Heart right ventricle (tissue), 16 donors: ENCODE measurements at places on chromosomes 5 and 9. TPM values are rescaled to one million over a fixed set of nuclear protein-coding genes. Genes with fewer than 3 reads are reported as not detected.

DNA sequence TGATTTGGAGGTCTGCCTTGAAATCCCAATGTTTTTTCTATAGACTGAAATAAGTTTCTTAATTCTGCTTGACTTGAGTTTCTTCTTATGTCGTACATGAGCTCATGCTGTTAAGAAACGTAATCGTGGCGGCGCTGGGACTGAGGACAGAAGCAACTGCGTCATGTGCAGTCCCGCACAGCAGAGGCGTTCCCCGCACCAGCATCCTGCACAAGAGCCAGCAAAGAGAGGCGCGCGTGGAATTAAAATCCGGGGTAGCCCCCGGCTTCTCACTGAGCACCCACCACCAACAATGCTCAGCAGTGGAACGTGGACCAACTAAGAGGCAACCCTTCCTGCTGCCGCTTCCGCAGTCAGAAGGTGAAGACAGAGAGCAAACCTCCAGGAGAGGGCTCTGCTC is 496.2 kb upstream of the ADAMTS16 start:
- no peak for DNase-seq

DNA sequence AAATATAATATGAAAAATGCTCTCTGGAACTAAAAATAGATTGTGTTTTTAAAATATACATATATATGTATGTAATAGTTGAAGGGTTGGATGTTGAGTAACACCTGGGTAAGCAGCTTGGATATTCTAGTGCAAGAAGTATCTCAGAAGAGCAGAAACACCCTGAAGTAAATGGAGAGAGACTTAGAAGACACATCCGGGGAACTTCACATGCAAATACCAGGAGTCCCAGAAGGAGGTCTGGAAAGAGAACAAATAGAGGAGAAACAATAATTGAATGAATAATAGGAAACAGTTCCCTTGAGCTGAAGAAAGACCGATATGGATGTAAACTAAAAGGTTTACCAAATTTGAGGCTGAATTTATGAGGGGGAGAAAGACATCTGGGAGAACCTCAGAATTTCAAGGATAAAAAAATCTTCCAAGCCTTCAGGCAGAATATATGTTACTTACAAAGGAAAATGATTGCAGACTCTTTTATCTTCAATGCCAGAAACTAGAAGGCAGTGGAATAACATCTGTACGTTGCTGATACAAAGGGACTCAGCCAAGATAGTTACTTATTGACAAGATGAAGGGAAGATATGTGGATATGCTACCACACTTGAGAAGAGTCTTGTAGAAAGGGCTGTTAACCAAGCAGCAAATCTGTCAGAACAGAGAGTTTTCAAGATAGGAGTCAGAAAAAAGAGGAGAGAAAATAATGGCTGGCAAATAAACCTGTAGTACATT is 42.7 kb downstream of the HSDL2 start:
- DNase-seq, result no peak

GRCh38 chr5:141208478-141208877 is at the start of gene PCDHB12:
Gene PCDHB12, plus strand, starts transcription at chr5:141208719. Its CDS starts 189 bp downstream, at chr5:141208908.
- no peak for DNase-seq

GRCh38 chr9:127049581-127049980 is 72.9 kb downstream of the ANGPTL2 start:
- no peak for DNase-seq

GRCh38 chr9:18228101-18228500 is 245.9 kb upstream of the ADAMTSL1 start:
- DNase-seq, result no peak

- no peak for DNase-seq
Observed at GRCh38 chr5:66517351-66517750, 78.8 kb upstream of the MAST4 start.

- DNase-seq, result no peak
Observed at GRCh38 chr5:89662499-89662898, 747.1 kb downstream of the CETN3 start.

- no peak for DNase-seq
Observed at GRCh38 chr9:38048316-38048969, 20.6 kb downstream of the SHB start.

GRCh38 chr5:137453483-137454080 is 45.5 kb downstream of the SPOCK1 start:
- peak; percentile 20 for DNase-seq

- no peak for DNase-seq
Observed at GRCh38 chr5:58188262-58188651, 271.6 kb downstream of the PLK2 start.

The PPP2R2B gene
- total RNA-seq, result not detected

The DAB2 gene
- total RNA-seq, result 18.1 TPM

The NME5 gene
- 3.7 TPM for total RNA-seq

The RGS3 gene
- total RNA-seq, result 170 TPM

The ANKRD20A1 gene
- 1.7 TPM for total RNA-seq
